ENCODE measurements at places on chromosomes 7 and 10.

DNA sequence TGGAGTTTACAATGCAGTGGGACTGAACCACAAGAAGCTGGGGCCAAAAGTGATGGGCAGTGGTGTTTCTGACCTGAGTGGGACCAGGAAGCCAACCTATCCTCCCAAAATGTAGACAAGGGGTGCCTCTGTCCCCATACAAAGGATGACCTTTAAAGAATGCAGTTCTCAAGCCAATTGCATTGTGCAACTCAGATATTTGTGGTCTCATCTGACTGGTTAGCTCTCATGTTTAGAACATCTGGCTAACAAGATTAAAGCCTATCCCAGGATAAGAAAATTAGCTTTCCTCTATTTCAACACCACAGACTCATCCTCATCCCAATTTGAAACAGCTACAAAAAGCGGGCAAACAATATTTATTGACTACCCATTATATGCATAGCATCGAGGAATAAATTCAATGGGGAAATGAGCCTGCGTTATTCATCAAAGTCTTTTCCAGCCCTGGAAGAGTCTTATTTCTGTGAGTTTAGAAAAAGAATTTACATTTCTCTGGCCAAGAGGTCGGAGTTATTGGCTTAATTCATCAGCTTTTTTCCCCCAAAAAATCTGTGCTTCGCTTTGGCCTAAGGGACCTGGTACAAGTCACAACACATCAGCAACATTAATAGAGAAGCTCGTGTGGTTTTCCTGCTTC lies 26.7 kb downstream of the ELMO1 start:
- DNase-seq = no peak

DNA sequence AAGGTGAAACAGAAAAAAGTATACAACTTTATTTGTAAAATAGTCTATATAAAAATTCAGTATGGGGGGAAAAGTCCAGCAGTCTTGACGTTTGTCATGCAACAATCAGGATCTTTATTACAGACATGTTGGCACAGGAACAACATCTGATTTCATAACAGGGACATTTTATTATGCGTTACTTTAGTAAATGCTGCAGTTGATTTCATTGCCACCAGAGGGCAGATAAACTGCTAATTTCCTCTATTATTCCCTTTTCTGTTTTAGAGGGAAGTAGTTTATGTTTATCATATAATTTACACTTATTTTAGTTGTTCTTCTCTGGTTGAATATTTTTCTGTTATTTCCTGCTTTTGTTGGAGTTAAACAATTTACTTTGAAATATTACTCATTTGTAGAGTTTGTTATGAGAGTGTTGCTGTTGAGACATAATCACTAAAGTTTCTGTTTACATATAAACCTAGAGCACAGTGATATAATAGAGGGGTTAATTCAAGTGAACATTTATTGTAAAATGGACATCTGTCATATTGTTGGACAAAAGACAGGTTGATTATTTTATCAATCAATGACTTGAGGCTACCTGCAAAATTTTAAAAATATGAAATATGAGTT lies 3.3 kb downstream of the PLXDC2 start:
- no peak for DNase-seq

DNA sequence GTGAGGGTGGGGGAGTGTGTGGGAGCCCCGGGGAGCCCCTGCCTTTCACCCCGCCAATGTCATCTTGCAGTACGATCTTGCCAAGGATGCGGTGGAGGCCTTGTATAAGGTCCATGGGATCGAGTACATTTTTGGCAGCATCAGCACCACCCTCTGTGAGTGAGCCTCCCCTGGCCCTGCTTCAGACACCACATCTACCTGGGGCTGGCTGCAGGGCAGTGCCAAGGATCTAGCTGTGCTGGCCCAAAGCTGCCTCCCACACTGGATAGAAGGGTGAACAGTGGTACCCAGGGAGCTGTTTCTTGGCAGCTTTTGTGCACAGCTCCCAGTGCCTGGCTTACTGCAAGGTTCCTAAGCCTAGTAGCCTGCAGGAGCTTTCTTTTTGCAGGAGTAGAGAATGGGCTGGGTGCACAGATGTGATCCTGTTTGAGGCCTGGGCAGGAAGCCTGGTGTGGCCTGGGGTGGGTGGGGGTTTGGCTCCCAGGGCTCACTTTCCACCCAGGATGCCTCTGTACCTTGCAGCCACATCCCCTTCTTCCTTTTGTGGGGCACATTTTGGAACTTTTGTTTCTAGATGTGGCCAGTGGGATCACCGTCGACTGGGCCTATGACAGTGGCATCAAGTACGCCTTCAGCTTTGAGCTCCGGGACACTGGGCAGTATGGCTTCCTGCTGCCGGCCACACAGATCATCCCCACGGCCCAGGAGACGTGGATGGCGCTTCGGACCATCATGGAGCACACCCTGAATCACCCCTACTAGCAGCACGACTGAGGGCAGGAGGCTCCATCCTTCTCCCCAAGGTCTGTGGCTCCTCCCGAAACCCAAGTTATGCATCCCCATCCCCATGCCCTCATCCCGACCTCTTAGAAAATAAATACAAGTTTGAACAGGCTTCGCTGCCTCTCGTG lies 12.2 kb upstream of the CPA1 start:
- DNase-seq = no peak

DNA sequence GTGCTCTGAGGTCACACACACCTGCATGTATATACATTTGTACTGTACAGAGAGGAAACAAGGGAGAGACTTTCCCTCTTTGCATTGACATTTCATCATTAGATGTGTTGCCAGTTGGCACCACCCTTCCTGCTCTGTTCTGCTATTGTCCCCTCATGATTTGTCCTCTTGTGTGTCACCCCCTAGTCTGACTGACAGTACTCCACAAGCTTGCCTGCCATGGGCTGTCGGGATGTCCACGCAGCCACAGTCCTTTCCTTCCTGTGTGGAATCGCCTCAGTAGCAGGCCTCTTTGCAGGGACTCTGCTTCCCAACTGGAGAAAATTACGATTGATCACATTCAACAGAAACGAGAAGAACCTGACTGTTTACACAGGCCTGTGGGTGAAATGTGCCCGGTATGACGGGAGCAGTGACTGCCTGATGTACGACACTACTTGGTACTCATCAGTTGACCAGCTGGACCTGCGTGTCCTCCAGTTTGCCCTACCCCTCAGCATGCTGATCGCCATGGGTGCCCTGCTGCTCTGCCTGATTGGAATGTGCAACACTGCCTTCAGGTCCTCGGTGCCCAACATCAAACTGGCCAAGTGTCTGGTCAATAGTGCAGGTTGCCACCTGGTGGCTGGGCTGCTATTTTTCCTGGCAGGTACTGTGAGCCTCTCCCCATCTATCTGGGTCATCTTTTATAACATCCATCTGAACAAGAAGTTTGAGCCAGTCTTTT lies 9.4 kb downstream of the CLDN12 start:
- DNase-seq = no peak

DNA sequence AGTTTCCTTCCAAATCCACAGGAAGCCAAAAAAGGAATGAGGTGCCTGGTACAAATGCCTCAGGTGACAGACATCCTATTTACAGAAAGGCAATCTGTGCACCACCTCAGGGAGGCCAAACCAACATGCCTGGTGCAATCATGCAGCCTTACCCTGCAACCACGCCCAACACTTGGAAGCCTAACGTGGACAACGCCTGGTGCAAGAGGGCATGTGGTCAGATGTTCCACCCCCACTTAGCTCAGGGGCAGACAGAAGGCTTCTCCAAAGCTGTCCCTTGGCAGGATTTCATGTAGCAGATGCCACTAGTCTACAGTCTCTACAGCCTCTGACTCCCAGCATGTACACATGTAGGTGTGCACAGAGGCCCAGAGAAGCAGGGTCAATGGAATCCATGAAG lies 89.5 kb downstream of the KCNMA1 start:
- DNase-seq = no peak

DNA sequence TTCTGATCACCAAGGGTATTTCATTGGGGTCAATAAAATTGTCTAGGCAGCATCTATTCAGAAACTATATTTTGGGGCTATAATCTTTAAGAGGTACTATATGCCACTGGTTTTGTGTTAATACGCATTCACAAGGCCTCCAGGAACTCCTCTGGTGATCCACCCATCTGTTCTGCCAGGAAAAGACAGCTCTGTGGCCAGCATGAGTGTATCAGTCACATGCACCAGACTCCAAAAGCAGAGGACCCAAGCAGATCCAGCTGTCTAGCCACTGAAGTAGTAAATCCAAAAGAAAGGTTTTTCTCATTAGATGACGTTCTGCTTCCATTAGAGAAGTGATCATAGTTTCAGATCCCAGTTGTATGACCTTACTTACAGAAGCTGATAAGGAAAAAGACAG lies 199.6 kb upstream of the CELF2 start:
- DNase-seq = no peak

DNA sequence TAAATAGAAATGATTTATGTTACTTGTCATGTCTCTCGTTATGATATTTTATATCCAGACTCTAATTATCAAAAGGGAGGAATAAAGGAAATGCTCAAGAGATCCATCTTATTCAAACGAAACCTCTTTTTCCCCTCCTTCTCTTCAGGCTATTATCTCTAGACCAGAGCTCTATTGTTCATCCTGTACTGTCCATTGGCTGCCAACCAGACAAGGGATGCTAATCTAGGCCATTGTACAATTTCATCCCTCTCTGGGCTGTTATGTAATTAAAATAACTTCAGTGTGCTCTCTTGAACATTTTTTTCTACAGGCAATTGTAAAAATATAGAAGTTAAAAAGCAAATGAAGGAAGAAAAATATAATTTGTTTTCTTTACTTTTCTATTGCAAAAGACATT lies 220.4 kb downstream of the HDAC9 start:
- DNase-seq = no peak

DNA sequence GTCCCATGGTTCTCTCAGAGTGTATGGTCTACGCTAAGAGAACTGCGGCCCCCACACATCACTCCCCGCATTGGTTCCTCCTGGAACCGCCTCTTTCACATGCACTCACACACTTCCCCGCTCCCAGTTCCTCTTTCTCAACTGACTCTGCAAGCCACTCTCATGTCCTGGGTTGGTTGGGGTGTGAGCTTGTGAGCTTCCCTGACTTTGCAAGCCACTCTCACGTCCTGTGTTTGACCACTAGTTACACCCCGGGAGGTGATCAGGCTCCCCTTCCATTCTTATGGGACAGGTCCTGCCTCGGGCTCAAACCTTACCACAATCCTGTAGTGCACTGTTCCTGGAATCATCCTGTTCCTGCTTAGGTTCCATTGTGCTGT lies 105.0 kb downstream of the TRIM24 start:
- no peak for DNase-seq

- DNase-seq = no peak
Measured at GRCh38 chr7:134625550-134625949, 21.1 kb upstream of the BPGM start.

- no peak for DNase-seq
Measured at GRCh38 chr7:123492485-123492884, 41.9 kb downstream of the IQUB start.

DNA sequence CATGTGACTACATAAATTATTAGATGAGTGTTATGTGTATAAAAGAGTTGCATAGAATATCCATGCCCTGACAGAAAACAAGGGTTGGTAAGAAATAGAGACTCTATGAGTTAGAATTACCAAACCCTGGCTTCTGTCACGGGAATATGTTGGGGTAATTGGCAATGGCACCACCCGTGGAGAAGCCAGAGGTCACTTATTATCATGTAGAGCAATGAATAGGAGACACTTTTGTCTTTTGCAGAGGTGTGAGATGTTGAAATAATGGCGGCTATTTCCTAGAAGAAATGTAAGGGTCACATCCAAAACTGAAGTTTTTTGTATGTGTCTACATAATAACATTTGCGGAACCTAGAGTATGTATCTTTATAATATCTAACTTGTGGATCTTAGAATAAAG lies 35.3 kb downstream of the ABCB5 start:
- DNase-seq = no peak

DNA sequence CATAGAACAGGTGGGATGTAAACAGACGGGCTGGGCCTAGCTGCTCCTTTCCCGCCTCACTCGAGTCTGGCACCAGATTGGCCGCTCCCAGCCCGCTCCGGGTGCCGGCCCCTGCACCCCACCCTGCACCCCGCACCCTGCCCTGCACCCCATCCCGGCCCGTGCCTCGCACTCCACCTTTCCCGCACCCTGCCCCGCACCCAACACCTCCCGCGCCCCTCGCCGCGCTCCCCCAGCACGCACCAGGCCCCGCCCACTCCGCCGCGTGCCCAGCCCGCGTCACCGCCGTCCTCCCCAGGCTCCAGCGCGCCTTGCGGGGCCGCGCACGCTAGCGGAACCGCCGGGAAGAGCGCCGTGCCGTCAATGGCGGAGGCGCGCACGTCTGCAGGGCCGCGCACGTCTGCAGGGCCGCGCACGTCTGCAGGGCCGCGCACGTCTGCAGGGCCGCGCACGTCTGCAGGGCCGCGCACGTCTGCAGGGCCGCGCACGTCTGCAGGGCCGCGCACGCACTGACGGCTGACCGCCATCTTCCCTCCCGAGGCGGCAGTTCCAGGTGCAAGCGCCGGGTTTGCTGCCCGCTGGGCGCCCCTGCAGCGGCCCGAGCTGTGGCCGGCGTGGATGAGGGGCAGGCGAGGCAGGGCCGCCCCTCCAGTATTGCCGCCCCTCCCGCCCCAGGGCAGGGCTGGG lies at the start of gene UBE3C:
TSS of gene UBE3C (plus strand) at position 503 of the 687 bp plus-strand sequence. CDS start 347 bp downstream, outside the sequence.
- DNase-seq = no peak

- DNase-seq = no peak
Measured at GRCh38 chr10:106795619-106796018, 368.9 kb downstream of the SORCS1 start.

DNA sequence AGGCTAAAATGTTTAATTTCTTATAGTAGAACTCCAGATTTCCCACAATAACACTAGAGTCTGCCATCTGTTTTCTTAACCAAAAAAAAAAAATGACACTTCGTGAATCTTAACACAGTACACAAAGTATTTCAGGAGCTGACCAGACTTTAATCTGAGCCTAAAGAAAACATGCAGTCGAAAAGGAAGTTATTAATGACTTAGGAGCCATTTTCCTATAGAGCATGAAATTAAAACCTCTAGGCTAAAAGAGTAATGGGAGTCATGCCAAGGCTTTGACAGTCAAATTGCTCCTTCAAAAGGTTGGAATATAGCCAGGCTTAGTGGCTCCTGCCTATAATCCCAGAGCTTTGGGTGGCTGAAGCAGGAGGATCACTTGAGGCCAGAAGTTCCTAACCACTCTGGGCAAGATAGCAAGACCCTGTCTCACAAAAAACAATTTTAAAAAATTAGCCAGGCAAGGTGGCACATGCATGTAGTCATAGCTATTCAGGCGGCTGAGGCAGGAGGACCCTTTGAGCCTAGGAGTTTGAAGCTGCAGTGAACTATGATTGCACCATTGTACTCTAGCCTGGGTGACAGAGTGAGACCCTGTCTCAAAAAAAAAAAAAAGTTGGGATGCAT lies 13.6 kb downstream of the MICU1 start:
- DNase-seq = no peak

Data from cerebellar nuclear complex (tissue), 1 donor.